IMR-90 (cell line): ENCODE measurements at places on chromosomes 4 and X. TPM values are rescaled to one million over a fixed set of nuclear protein-coding genes. Genes with fewer than 3 reads are reported as not detected.
A peak's percentile ranks its signal among the peaks of the same experiment; 100 is the strongest.

The SSX4B gene
- total RNA-seq = not detected in 2 replicates

DNA sequence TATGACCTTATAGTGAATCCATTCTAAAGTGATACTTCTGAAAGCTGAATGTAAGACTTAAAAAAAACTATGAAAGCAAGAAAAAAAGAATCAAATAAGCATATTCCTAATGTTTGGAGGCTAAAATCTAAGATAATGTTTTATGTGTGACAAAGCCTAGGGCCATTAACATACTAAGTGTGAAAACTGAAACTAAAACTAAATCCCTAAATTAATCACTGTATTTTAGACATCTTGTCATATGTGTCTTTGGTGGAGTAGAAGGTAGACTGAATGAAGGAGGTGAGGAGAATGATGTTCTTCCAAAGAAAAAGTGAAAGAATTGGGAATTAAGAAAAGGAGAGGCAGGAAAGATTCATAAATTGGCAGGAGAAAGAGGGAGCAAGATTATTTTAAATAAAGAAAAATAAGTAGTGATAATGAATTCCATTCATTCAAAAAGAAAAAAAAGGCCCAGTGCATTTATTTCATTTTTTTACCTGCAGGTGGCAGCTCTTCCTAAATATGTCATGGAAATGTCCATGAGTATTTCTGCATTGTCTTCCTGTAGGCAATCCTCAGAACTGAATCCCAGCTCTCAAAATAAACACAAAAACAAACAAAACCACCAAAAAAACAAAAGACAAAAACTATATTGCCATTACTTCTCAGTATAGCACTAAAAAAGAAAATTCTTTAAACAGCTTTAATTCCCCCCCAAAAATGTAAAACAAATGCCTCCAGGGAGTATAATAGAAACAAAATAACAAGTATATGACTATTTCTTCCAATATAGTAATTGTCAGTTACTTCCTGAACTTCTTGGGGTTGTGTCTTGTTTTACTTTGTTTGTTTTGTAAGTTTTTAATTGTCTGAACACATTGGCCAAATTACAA lies 17.0 kb upstream of the AP1AR start:
- peak overlapping the region; percentile 49; the same call in 1 of the 2 replicates for H3K27ac ChIP-seq
- DNase-seq = peak; percentile 27
- H3K36me3 ChIP-seq = no peaks in the 10 kb centered on the region
- peaks cover 3% of the 10 kb centered on the region for H3K4me1 ChIP-seq
- H3K4me3 ChIP-seq = no peak overlapping the region

GRCh38 chrX:153102418-153102817 lies 30.2 kb downstream of the PNMA6A start:
- no peak overlapping the region for H3K4me3 ChIP-seq
- no peaks in the 10 kb centered on the region for H3K4me1 ChIP-seq
- no peak for DNase-seq
- no peak overlapping the region for H3K27ac ChIP-seq
- H3K27me3 ChIP-seq = no peaks in the 10 kb centered on the region

GRCh38 chrX:153060095-153060445 lies 3.8 kb downstream of the PNMA3 start:
- no peak for DNase-seq
- H3K4me1 ChIP-seq = peaks cover 1% of the 10 kb centered on the region; the same call in 1 of the 2 replicates
- no peak overlapping the region for H3K27ac ChIP-seq
- no peak overlapping the region for H3K4me3 ChIP-seq
- H3K36me3 ChIP-seq = no peaks in the 10 kb centered on the region

DNA sequence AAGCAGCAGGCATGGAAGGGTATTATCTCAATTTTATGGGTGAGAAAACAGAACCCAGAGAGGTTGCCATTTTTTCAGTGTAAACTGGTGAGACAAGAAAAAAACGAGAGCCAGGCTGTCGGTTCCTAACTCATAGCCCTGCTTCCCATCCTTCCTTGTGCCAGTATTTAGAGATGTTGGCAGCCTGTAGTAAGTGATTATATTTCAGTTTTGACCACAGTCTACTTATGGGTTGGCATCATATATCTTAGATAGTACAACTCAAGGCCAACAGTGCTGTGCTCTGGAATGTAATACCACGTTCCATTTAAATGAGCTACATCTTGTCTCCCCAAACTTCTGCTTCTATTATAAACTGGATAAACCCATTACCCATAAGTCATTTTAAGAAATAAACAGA lies 40.8 kb downstream of the XK start:
- no peak for DNase-seq
- H3K36me3 ChIP-seq = no peaks in the 10 kb centered on the region
- no peaks in the 10 kb centered on the region for H3K4me1 ChIP-seq
- no peak overlapping the region for H3K4me3 ChIP-seq

DNA sequence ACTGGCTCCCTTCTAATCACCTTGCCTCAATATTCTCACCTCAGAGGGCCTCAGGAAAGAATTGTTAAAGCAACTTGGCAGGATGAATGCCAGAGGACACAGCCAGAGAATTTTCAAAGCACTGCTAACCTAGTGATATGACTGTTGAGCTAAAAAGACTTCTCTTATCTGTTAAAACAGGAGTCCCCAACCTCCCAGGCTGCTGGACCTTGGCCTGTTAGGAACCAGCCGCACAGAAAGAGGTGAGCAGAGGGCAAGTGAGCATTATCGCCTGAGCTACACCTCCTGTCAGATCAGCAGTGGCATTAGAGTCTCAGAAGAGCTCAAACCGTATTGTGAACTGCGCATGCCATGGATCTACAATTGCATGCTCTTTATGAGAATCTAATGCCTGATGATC lies 1.7 kb upstream of the KCNE5 start:
- no peak for DNase-seq
- H3K36me3 ChIP-seq = no peaks in the 10 kb centered on the region
- no peak overlapping the region for H3K27ac ChIP-seq
- H3K4me3 ChIP-seq = no peak overlapping the region
